Activated T-cell treated with anti-CD3 and anti-CD28 coated beads, Interleukin-2, amount 50 U/mL, for 72 hours (primary cell): ENCODE measurements at places on chromosomes 12 and 14.

GRCh38 chr14:85531587-85532373 lies 1.8 kb downstream of the FLRT2 start:
- DNase-seq, result no peak

DNA sequence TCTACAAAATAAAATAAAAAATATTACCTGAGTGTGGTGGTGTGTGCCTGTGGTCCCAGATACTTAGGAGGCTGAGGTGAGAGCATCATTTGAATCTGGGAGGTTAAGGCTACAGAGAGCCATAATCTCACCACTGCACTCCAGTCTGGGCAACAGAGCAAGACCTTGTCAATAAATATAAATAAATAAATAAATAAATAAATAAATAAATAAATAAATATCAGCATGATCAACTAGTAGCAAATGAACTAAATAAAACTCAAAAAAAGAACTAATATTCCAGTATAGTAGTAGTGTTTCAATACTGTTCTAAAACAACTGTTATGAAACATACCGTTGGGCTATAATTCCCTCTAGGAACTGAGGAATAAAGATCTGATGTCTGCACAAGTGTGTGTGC lies 74.4 kb downstream of the C12orf42 start:
- no peak for DNase-seq

DNA sequence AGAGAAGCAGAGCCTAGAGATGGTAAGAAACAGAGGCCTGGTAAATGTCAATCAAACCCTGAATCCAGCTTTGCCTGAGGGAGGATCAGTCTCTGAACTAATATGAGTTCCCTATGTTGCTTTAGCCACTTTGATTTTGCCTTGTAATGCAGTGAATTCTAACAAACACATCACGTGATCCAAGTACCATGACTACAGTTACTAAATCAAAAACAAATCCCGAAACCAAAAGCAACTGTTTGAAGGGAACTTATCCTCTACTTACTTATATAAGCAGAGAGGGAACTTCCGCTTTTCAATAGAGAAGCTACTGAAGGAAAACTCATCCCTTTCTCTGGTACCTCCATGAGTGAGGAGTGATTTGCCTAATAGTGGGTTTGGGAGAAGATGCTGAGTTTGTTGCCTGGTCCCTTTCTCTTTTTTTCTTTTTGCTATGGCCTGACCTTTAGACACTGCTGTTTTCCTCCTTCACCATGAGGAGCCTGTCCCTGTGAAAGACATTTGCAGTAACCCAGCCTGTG lies 7.7 kb upstream of the PPTC7 start:
- no peak for DNase-seq

DNA sequence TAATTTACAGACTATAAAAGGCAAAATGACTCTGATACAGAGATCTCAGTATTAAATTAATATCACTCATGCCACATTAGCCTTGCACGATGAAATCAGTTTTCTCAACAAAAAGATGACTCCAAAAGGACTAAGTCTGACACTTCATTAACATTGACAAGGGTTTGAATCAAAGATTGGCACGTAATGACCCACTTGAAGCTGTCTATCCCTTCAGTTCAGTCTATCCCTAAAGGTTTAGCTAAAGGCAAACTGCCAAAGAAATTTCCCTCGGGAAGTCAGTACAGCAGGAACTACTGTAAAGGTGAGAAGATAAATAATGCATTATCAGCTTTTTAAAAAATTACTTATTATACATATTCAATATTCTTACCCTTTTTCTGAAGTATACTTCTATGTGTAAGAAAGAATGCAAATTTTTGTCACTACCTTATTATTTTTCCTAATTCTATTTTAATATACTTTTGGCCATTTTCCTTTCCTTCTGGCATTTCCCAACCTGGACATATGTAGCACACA lies 127.1 kb downstream of the NELL2 start:
- DNase-seq, result no peak

DNA sequence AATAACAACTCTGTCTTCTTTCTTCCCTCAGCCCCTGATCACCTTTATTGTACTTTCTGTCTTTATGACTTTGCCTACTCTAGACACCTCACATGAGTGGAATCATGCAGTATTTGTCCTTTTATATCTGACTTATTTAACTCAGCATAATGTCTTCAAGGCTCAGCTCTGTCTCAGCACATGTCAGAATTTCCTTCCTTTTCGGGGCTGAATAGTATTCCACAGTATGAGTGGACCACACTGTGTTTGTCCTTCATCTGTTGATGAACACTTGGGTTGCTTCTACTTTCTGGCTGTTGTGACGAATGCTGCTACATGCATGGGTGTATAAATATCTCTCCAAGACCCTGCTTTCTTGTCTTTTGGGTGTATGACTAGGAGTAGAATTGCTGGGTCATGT lies 117.6 kb downstream of the KIF26A start:
- DNase-seq, result no peak
